ENCODE measurements at places on chromosomes 2 and 18.

GRCh38 chr2:29295845-29296244 lies 180.6 kb downstream of the CLIP4 start:
- no peak for DNase-seq

DNA sequence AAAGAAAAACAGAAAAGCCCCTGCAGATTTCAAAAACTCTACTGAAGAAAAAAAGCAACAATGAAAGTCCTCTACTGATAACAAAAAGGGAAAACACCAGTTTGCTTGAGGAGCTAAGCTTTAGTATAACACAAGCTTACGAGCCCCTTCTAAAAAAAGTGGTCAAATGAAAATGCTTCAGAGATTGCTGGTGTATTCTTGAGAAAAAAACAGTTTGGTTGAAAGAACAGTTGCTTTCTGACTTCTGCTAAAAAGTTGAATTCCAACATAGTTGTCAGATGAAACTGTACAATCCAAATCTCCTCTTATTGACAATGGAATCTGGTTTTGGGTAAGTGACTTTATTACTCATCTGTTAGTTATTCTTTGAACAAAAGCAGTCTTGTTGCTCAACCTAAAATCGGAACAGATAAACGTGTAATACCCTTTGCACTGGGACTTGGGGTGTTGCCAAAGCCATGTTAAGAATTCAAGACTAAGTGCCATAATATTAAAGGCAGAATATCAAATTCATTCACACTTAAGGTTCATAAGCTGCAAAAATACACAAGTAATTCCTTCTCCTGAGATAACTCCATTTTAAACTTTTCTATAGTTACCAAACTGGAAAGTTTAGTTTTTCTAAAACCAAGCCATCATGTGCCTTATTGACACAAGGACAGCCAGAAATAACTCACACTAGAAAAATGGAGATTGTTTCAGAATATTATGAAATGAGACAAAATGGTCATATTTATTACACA lies 45.3 kb upstream of the SPAG16 start:
- DNase-seq, result no peak

DNA sequence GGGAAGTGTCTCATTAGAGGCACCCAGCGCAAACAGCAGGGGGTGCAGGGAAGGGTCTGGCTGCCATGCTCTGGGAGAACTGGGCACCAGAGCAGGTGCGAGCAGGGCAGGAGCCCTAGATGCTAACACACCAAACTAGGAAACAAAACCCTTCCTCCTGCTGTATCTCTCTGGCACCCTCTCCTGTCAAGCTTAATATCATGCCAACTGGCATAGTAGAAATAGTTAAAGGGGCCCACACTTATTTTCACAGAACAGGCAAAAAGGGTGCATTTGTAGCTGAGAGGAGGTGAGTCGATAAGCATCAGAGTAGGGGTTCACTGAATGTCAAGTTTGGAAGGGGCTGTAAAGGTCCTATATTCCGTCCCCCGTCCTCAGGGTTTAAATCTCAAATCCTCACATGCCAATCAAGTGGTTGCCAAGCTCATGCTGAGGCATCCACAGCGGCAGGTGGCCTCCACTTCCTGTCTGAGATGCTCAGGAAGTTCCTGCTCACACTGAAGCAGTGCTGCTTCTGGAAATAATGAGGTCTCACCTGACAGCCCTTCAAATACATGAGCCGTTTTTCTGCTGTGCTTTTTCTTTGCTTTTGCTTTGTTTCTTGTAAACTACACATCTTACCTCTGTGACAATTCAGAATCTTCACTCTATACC lies 14.9 kb upstream of the ACKR3 start:
- DNase-seq, result no peak

DNA sequence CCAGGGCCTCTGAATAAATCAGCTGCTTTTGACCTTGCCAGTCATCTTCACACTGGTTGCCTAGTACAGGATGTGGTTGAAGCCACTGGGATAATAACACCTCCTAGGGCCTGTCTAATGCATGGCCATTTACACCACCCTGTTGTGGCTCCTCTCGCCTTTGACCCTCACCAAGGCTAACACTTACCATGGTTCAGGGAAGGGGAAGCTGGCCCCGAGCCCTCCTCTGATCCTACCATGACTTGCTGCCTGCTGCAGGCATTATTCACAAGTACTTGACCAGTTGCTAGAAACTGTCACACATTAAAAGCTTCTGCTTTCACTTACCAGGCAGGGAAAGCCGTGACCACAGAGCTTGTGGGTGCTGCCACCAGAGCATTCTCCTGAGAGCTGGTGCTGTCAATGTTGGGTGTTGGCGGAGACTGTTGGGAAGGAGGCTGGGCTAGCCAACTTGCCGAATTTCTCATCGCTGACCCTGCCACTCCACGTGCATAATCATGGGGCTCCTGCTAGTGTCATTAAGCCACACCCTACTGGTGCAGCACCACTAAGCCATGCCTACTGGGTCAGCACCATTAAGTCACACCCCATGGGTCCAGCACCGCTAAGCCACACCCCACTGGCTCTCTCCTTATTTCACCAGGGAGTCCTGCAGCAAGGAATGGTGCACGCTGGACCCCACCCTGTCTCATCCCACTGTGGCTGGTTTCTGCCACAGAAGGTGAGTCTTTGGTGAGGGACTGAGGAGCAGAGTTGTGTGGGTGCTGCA lies 47.0 kb upstream of the TTC39C start:
- peak; percentile 54 for DNase-seq

DNA sequence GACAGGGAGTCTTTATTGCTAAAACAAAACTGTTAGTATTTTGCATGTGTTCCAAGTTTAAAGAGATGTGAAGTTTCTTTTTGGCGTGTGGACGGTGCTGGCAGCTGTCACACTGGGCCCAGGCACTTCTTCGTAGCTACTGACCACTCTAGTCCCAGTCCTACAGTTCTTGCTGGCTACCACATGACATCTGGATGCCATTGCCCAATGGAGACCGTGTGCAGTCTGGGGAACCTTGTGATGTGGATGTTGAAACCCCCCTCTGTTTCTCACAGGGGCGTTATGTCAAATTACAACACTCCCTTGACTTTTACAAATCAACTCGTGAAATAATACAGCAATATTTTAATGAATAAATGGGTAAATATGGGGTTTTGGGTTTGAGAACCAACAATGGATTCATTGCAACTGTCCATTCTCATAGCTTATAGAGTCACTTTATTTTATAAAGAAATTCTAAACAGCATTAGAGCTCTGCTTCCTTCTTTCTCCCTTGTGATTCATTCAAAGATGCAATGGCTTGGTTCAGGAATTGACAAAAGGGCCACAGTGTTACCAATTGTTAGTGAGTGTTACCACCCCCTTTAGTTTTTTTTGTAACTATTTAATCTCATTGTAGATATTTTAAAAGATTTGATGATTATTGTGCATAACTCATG lies 1.2 kb downstream of the GPD2 start:
- DNase-seq, result no peak

DNA sequence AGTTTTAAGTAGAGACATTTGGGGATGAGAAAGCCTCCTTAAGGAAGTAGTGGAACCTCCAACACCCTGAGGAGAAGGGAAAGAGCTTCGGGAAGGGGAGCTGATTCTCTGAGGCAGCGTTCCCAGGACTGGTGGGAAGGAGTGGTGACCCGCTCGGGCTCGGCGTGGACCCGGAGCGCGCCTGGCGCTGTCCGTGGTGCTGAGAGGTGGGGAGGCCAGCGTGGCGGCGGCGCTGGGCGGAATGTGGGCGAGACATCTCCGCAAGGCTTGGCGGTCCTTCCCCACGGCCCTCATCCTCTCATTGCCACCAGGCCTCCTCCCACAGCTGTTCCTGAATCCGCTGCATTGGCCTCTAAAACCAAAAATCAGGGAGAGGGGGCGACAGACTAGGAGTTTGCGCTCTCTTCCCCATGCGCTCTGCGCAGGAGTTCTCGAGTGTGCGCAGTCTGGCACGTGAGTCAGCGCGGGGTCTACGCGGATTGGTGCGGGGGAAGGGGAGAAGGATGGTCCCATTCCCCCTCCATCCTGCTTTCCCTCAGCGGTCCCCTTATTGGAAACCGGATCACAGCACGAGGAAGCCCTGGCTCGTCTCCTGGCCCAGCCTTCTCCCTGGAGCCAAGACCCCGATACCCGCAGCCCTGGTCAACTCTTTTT lies 857 bp downstream of the RESP18 start:
- DNase-seq, result no peak

- DNase-seq, result no peak
These were observed 138.2 kb downstream of the DPP10 start for GRCh38 chr2:114580691-114581090.

GRCh38 chr18:55097456-55098170 lies 138.4 kb upstream of the CCDC68 start:
- no peak for DNase-seq

DNA sequence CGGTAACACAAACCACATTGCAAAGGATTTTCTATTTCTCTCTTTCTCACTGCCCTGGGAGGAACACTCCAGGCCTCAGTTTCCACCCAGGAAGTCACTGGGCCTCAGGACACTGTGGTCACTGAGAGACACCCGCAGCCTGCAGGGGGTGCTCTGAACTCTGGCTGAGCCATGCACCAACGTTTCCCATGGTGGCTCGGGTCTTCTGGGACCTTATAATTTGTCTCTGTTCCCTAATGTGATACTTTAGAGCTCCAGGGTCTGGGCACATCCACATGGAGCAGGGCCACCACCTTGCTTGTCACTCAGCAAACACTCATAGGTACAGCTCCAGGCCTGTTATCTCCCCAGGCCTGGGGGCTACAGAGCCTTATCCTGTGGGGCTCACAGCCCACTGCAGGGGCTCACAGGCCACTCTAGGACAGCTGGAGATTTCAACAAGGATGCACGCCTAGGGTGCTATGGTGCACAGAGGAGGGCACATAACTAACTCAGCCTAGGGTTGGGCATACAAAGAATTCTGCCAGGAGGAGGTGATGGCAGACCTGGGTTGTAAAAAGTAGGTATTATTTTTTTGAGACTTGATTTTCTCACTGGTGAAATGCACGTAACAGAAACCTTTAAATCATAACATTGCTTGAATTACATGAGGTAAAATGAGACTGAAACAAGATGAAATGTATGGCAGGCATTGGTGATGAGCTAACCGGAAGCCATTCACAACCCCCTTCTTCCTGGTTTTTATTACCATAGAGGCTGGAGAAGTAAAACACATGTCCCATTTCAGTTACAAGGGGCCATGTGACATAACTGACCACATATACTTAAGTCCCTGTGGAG lies 3.0 kb upstream of the HS1BP3 start:
- DNase-seq, result no peak

GRCh38 chr2:232417489-232417888 lies 10.8 kb downstream of the ALPG start:
- DNase-seq, result no peak

DNA sequence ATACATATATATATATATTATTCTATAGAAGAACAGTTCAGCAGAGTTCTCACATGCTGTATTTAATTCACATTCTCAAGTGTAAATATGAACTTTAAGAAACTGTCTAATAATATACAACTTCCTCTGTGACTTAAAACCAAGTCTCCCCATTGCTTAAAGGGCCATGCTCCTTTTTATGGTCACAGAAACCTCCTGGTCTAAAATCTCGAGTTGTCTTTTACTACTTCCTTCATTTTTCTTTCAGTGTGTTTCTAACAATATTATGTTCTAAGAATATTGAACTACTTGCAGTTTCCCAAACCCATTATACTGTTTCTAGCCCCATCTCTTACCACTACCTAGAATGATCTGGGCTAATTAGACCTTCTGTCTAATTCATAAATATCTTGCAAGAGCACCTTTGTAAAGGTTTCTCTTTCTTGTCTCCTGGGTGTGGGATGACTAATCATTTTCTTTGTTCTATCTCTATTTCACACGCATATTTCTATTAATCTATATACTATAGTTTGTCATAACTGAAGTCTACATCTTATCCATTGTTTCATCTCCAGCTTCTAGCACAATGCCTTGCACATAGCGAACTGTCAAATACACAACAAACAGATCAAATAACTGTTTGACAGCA lies 48.8 kb downstream of the ERBB4 start:
- DNase-seq, result no peak

DNA sequence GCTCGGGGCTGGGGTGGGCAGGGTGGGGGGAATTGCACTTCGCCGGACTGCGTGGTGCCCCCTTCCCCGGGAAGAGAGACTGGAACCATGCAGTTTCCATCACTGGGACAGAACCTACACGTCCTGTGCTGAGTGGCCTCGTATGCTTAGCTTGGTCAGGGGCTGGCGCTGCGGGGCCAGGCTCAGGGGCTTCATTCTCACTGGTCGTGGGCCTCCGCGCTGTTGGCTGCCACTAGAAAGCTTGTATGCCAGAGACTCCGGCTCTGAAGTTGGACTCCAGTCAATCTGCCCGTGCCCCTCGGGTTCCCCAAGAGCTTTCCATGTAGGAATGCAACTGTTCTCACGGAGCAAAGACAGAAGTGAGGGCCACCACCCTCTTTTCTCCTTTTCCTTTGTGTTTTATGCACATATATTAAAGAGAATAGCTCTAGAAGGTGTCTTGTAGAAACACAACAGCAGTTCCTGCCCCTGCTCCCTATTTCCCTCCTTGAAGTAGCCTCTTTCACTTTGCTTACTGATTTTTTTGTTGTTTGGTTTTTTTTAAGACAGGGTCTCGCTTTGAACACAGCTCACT lies 64.0 kb upstream of the YWHAQ start:
- no peak for DNase-seq

DNA sequence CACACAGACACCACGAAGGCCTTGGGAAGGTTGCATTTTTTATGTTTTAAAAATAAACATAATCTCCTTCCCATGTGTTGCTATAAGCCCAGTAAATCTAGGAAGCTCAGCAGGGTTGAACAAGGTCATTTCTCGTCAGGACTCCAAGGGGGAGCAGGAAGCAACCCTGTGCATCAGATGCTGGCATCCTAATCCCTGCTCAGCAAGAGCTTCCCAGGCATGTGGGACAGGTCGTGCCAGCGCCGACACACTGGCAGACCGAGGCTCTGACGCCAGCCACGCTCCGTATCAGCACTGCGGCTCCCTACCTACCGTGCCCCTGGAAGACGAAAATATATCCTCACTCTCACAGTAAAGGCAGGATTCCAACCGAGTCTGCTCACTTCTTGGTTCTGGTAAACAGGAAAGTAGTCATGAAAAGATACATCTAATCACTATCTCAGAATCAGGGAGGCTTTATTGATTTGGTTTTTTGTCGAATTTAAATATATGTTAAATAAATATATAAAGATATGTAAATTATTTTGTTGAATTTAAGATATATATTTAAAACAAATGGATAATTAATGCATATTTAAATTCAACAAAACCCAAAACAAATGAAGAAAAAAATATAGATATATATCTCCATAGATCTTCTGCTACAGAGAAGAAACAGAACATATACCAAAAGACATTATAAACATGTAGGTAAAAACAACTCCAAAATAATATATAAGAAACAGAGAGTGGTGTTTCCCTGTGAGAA lies 61.4 kb downstream of the TXNL1 start:
- no peak for DNase-seq

DNA sequence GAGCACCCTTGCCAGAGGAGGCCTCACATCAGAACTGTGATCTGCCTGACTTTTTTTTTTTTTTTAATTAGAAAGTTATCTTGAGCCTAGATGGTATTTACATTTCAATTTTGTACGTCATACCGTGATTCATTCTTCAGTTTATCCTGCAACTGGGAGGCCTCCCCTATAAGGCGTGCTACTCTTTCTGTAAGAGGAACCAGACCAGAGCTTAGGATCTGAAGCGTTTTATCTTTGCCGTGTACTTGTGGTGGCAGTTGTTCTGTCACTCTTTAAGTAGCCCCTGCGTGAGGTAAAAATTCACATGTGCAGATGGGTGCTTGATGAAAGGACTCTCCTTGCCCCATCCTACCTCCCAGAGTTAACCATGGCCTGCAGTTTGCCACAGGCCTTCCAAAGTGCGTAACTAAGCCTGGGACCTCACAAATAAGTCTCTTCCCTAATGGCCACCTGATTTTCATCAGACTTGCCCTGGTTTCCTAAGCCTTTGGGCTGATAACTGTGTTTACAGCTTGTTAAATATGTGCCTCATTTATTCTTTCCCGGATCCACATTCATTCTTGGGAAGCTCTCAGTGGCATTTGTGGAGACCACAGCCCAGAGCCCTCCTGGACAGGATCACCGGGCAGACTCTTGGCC lies 96.0 kb downstream of the MTCL1 start:
- no peak for DNase-seq
